ENCODE measurements at places on chromosomes 1 and 21. TPM values are rescaled to one million over a fixed set of nuclear protein-coding genes. Genes with fewer than 3 reads are reported as not detected.

DNA sequence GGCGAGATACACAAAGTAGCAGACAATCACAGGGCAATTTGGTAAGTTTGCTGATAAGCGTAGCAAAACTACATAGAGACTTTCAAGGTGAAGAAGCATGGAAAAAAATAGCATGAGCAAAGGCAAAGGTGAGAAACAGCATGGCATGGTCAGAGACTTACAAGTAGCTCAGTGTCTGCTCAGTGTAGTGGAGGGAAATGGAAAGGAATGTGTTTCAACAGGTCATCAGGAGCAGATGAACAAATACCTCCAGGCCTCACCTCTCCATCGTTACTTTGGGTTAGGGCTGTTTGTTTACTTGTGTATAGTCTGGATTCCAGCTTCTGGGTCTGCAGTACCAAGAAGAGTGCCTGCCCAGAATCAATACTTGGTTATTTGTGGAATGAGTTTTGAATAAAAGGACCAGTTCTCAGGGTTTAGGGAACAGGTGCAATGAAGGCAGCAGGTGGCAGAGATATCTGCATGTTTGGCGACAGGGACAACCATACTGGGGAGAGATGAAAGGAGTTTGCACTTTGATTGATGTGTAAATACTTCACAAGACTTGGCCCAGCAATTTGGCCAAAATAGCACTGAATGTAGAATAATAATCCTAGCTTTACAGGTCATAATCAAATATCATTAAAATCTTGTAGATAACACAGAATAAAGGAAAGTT is 97.0 kb upstream of the FGGY start:
- DNase-seq = no peak

The HLX gene
- total RNA-seq = 4.0 TPM

DNA sequence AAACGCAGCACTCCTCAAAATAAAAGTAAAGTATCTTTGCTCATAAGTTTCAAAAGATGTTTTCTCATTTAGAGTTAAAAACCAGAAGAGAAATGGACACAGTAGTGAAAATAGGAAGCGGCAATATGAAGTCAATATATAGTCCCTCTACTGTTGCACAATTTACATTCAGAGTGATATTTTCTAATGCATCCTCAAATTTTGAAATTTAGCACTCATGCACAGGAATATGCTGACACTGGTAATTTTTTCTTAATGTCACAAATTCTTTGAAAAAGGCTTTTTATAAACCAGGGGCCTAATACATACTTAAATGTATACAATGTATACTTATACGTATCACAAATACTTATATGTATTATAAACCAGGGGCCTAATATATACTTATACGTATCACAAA is 19.5 kb downstream of the ST7L start:
- no peak for DNase-seq

The KCNN3 gene
- total RNA-seq = 4.0 TPM

The GOLT1A gene
- not detected for total RNA-seq

The PLPPR5 gene
- total RNA-seq = not detected

- DNase-seq = no peak
Observed at GRCh38 chr1:228527596-228527995, 40.4 kb downstream of the RNF187 start.

DNA sequence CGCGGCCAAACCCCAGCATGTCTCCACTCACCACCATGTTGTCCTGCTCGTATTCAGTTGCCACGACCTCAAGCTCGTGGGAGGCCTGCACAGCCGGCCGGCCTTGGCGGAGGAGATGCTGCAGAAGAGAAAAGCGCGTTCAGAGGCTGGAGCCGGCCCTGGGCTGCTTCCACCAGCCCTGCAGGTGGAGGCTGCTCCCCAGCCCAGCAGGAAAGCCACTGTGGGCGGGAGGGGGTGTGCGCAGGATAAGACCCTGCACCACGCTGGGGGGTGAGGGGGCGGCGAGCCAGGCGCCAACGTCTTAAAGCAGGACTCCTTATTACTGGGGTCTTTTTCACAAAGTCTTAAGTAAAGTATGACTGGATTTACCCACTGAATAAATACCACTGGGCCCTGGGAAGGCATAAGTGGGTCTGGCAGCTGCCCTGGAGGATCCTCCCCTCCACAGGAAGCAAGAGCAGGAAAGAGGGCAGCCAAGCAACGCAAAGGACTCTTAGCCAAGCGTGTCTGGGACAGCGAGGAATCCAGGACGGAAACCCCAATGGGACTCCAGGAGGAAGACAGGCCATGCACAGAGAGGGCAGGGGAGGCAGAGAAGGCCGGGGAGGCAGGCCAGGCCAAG is 104.8 kb downstream of the NPHP4 start:
- no peak for DNase-seq

- DNase-seq = no peak
Observed at GRCh38 chr1:211530102-211530501, 38.1 kb upstream of the RD3 start.

- DNase-seq = no peak
Observed at GRCh38 chr1:233704170-233704897, 90.4 kb downstream of the KCNK1 start.

GRCh38 chr1:203353486-203353885 is 2.6 kb upstream of the FMOD start:
- DNase-seq = no peak

DNA sequence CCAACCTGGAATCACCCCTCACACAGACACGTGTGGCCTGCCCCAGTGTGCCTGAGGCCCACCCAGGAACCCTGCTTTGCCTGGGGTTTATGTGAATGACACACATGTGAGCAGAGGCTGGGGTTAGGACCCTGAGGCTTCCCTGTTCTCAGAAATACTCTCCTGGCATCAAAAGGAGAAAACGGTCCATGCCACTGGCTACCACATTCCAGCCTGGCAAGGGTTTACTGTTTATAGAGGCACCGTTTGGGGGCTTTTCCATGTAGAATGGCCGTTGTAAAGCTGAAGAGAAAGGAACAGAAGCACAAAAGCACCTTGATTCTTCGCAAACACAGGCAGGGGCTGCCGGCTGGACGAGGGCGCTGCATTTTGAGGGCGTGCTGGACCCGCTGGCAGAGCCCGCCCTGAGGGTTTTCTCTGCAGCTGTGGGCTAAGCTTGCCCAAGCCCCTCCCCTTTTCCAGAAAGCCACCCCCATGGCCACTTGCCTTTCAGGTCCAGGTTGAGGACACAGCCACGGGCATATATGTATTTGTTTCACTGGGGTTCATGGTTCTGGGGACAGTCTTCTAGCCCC is 13.0 kb downstream of the TFF3 start:
- no peak for DNase-seq

- DNase-seq = no peak
Observed at GRCh38 chr21:15436031-15436430, 293.8 kb upstream of the USP25 start.

The FAM78B gene
- 3.8 TPM for total RNA-seq

The CIART gene
- total RNA-seq = 15.4 TPM
